Activated CD8-positive, alpha-beta memory T cell treated with anti-CD3 and anti-CD28 coated beads, Interleukin-2, amount 10 ng/mL, durations not matched to agents 7 days and 5 days (primary cell): ENCODE measurements at places on chromosomes 6 and 20.

DNA sequence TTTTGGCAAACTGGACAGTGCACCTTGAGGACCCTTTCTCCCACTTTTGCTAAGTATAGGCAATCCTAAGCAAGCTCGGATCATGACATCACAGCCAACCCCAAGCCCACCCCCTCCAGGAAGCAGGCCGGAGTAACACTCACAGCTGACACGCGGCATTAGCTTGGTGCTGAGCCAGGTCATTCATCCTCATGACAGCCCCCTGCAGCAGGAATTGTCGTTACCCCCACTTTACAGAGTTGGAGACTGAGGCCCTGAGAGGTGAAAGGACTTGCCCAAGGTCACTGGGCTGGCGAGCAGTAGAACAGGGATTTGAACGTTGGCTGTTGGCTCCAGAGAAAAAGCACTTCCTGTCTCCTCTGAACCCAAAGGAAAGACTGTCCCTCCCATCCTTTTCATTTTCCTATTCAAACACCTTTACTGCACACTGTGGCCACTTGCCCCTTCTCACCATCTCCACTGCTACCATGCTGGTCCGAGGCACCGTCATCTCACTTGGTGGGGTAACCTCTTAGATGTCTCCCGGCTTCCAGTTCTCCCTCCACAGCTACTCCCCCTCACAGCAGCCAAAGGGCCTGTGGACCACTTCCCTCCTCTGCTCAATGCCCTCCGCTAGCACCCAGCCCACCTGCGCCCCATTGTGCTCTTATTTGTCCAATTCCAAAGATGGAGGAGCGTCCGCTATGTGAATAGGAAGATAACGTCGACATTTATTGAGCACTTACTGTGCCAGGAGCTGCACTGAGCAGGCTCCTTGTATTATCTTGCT lies 84.7 kb downstream of the PREX1 start:
- DNase-seq = no peak

DNA sequence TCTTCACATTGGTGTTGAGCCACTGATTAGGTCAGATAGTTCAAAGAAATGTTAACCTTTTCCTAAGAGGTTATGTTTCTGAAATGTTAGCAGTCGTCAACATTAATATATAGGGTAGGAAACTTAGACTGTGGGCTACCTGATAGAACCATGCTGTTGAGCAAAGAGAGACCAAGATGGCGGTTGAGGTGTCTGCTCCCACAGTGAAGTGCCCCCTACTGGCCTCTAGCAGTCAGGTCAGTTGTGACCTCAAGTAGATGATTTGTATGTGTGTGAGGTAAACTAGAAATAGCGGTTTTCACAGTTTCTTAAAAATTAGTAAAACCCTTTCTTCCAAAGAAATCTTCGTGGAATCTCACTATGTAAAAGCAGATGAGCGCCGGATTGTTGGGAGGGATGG lies 40.3 kb downstream of the MTHFD1L start:
- no peak for DNase-seq

DNA sequence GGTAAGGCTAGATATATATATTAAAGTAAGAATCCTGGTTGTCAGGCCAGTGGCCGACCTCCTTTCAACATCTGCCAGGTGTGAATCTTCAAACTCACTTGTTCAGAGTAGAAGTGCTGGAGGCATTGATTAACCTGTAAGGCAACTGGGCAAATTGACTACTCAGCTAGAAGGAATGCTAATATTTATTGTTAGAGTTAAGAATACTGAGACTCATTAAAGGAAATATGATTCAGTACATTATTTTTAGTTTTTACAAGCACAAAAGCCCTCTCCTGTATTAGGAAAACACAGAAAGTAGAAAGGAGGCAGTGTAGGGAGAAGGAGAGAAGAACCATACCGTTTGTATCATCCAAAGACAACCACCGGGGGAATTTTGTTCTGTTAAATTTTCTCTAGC lies 53.5 kb downstream of the RIPOR2 start:
- DNase-seq = no peak

GRCh38 chr6:12344961-12345693 lies 55.0 kb downstream of the EDN1 start:
- DNase-seq = no peak

- no peak for DNase-seq
Observed at GRCh38 chr6:81063891-81064290, 688.6 kb downstream of the TENT5A start.

DNA sequence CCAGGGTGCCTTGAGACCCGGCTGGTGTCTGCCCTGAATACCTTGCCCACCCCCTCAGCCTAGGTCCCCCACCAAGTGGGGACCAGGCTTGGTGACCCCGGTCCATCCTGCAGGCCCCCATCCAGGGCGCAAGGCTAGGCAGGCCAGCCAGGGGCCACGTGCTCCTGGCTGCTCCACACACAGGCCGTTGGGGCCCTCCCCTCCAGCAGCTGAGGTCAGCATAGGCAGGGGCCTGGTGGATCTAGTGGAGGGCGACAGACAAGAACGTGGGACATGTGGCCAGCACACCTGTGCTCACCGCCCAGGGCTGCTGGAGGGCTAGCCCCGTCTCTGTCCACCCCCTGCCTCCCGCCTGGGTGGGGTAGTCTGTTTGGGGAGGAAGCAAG lies 7.5 kb upstream of the HRH3 start:
- no peak for DNase-seq

- peak; percentile 3 for DNase-seq
Observed at GRCh38 chr20:59571151-59571550, 33.2 kb upstream of the PHACTR3 start.

DNA sequence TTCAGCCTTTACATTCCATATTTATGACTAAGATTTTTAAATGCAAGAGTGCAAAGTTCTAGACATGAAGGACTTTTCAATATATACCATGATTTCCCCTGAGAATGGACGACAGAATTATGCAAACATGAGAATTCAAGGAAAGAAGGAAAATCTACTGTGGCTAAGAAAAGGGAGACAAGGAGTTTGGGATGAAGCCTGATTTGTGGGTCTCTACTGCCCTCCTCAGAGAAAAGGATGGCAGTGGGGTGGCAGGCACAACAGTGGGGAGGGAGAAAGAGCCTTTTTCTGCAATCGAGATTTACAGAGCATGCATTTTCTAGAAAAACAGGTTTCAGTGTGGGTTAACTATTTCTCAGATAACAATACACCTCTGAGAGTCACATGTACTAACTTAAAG lies 466.9 kb upstream of the NRSN1 start:
- no peak for DNase-seq

DNA sequence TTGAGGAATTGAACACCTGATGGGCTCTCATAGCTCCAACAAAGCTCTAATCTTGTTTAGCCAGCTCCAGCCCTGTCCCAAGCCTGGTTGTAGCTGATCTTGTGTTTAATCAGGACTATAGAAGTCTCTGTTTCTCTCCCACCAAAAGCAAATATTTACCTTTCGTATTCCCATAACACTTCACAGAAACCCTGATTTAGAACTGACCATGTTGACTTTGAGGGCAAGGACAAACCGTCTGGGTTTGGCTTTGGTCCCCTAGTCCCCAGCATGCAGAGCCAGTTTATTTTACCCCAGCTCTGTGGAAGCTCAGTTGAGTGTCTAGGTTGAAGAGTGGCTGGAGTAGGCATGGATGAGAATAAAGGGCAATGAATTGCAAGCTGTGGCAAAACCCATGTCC lies 18.0 kb upstream of the SIM1 start:
- DNase-seq = no peak

GRCh38 chr6:10307476-10307875 lies 107.4 kb downstream of the TFAP2A start:
- no peak for DNase-seq

DNA sequence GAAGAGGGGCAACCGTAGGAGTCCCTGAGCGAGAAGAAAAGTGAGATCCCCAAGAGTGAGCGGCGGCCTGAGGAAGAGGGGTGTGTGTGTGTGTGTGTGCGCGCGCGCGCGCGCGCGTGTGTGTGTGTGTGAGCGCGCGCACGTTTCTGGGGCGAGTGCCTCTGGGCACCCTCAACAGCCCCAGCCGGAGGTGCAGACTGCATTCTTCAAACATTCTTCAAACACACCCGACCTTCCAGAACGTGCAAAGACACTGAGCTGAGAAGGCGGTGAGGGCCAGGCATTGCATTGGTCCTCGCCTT lies 76.2 kb upstream of the FOXP4 start:
- no peak for DNase-seq

DNA sequence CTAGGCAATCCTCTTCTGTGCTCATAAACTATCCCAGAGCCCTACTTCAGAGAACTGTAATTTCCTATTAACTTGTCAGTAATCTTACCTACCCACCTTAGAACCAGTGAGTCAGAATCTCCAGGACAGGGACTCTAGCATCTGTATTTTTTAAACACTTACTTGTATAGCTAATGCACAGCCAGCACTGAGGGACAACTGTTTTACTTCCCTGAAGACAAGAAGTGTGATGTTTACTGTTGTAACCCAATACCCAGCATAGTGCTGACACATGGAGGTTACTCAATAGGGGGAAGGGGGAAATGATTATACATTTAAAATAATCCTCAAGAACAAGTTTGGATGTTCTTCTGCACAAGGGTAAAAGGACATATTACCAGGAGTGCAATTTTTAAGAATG lies 130.8 kb downstream of the BTBD9 start:
- no peak for DNase-seq

DNA sequence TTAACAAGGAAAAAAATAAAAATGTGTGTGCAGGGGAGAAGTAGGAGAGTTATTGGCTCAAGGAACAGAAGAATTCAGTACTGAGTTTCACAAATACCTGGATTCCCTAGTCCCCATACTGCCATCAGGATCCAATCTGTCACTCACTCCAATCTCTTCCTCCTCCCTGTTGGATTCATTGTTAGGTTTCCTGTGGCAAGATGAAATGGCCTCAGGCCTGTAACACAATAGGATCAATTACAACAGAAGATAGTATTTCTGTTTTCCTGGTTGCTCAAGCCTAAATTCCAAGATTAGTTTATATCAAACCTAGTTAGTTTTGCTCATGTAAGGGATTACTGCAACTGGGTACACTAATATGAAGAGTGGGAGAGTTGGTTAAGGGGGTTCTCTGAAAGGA lies 24.4 kb downstream of the HCRTR2 start:
- DNase-seq = no peak

DNA sequence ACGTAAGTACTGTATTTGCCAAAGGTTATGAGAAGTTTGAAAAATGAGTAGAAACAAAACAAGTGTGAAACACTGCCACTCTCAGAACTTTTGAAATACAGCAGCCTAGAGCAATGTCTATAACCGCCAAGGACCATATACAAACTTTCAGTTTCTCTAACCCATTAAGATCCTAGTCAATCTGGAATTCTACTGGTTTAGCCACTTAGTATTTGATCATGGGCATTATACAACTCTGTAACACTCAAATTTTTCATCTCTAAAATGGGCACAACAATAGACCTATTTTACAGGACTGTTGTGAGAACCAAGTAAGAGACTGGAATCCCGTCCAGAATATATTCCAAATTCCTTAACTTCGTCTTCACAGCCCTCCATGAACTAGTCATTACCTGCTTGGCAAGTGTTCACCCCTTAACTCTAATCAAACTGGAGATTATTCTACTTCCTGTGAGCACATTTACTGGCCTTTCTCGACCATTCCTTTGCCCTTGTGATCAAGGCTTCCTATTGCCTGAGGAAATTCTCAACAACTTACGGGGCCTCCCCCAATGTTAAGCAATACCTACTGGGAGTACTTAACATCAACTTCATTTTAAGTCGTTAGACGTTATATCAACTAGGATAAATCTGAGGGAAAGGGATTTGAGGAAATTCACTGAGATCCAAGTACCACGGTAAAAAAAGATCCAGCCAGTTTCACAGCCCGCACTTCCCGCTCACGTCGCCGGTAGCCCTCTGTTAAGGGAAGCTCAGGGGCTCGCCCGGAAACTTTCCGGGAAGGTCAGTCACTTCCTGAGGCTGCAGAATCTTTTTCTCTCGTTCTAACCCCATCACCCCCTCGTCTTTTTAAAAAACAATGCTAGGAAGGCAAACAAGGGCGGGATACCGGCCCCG lies 1.1 kb downstream of the EIF2S2 start:
- DNase-seq = peak; percentile 43

- no peak for DNase-seq
Observed at GRCh38 chr20:32823737-32824588, 4.2 kb downstream of the MAPRE1 start.

DNA sequence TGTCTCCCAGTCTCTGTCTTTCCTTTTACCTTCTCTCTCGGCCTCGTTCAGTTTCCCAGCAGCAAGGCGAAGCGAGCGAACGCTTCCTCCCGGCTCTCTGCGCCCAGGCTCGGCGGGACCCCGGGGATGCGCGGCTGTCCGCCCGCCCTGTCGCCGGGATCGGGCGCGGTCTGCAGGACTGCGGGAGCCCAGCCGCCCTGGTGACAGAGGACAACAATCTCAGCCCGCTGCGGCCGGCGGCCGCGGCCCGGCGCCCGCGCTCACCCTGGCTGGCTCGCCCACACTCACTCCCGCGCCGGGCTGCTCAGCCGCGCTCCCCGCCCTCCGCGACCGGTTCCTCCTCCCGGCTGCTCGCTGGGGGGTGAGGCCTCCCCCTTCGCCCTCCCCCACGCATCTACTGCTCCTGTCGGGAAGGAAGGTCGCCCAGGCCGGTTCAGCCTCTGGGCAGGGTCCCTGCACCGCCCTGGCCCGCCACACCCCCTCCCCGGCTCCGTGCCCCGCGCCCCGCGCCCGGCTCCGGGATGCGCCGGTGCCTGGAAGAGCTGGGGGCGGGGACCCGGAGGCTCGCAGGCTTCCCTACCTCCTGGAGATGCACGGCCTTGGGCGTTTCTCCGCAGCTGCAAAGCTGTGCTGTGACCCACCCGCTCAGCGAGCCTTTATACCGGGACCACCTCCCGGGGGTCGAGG lies 410 bp downstream of the SYNE1 start:
- DNase-seq = no peak

- DNase-seq = no peak
Observed at GRCh38 chr20:12055161-12055560, 137.5 kb downstream of the BTBD3 start.

GRCh38 chr20:63135411-63135810 lies 80.5 kb downstream of the YTHDF1 start:
- DNase-seq = no peak

DNA sequence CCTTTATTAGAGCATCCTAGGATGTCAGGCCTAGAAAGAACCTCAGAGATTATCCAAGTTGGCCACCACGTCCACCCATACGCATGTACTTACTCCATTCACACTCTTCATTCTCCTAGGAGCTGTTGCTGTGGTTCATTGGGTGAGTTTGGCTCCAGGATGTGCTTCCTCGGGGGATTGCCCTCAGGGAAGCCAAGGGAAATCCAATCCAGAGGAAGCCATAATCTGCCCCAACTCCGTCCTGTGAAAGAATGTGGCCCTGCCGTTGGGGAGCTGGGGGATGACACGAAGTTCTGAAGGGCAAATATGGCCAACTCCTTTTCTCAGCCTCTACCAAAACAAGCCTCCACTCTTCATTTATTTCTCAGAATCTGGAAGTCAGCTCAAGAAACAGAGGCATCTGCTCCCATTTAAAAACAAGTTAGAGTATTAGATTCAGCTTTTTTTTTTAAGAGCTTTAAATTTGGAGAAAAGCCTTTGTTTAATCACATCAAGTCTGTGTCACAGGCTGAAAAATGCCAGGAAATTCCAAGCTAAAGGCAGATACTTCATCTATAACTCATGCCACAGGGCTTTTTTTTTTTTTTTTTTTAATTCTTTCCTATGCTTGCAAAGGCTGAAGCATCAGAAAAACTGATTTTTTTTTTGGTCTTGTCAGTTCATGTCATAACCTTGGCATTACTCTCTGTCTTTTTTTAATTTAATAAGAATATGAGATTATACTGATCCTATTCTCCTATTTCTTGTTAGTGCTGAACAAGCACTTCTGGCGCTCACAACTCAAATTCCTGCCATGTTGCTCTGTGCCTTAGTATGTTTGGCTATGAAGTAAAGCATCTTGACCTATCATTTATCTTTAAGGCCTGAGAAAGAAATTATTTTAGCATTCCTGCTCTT lies 480.9 kb upstream of the MARCKS start:
- no peak for DNase-seq
